ENCODE measurements at places on chromosomes 3 and 15.

- DNase-seq, result no peak
Observed at GRCh38 chr3:76403556-76403955, 618.2 kb upstream of the ZNF717 start.

DNA sequence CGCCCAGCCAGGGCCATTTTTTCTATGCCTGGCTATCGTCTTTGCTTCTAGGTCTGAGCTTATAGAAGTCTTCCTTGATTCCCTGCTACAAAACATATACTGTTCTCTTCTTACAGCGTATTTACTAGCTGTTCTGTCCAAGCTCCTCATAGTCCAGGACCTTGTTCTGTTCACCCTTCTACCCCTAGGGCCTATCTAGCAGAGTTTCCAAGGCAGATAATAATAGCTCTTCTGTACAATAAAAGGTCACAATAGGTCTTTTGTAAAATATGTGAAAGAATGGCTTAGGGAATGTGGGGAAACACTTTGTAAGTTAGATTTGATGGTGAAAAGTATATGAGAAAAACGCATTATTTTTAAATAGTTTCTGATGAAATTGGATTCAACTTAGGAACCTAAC is 158.2 kb downstream of the P3H2 start:
- no peak for DNase-seq

GRCh38 chr3:122560680-122561079 is 3.4 kb downstream of the PARP9 start:
- no peak for DNase-seq

DNA sequence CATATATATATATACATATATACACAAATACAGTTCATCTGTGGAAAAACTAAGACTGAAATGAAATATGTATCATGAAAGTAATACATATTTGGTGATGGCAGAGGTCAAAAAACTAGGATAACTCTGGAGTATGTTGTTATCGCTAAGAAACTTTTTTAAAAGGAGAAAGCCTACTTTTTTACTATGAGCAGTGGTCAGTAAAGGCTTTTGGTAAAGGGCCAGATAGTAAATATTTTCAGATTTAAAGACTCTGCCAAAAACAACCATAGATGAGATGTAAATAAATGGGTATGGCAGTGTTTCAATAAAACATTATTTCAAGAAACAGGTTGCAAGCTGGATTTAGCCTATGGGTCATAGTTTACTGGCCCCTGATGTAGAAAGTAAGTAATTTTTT is 93.8 kb upstream of the TGFBR2 start:
- no peak for DNase-seq

- no peak for DNase-seq
Observed at GRCh38 chr3:95789111-95789510, 1025.3 kb upstream of the EPHA6 start.

DNA sequence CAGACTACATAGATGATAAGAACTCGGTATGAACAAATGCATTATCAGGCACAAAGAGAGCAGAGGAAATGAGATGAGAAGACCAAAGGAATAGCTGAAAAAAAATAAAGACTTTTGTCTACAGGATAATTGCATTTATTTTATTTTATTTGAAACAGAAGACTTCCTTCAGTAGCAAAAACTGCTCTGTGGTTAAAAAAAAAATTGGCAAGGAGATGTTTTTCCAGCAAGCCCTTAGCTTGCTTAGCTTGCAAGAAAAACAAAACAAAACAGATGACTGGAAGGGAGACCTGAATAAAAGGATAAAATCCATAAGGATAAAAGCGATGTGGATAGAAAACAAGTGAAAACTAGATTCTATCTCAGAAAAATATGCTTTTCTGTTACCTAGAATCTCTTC is 9.1 kb upstream of the PPM1L start:
- no peak for DNase-seq

GRCh38 chr3:183212565-183212964 is 40.5 kb upstream of the B3GNT5 start:
- DNase-seq, result no peak

DNA sequence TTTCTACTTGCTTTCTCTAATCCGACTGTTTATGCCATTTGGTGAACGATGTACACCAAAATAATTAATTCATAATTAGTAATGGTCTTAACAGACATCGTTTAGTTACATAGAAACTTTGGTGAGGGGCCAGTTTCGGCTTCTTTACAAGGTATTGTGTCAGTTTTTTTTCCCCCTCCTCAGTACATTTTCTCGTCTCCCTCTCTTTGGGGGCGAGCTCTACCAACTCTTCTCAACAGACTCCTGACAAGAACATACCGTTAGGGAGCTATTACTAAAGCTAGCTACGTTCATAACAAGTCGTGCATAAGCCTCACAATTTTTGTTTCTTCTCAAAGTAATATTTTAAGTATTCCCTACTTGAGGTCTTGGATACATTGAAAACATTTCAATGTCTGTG is 1.4 kb downstream of the U2SURP start:
- DNase-seq, result no peak

- DNase-seq, result no peak
Observed at GRCh38 chr15:25134546-25134945, 179.8 kb downstream of the SNRPN start.

- no peak for DNase-seq
Observed at GRCh38 chr15:42915654-42916315, 4.8 kb downstream of the TTBK2 start.

DNA sequence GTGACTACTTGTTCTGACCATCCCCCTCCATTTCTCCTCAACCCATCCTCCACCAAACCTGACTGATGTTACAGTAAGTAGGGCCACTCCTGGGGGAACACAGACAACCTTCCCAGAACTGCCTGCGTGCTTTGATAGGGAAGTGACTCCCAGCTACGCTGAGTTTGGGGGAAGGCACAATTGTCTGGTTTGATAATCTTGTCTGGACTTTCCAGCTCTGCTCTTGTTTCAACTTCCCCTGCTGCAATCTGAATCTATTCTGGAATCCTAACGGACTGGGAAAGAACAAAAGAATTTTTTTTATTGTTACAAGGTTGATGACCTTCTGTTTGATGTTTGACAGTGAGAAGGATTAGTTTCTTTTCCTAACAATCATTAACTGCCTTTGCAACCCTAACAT is 895.6 kb downstream of the ROBO1 start:
- DNase-seq, result no peak
